ENCODE measurements at places on chromosomes 7 and 10.
A peak's percentile ranks its signal among the peaks of the same experiment; 100 is the strongest.

GRCh38 chr7:31875424-31875823 is 188.4 kb downstream of the PPP1R17 start:
- no peak for DNase-seq

DNA sequence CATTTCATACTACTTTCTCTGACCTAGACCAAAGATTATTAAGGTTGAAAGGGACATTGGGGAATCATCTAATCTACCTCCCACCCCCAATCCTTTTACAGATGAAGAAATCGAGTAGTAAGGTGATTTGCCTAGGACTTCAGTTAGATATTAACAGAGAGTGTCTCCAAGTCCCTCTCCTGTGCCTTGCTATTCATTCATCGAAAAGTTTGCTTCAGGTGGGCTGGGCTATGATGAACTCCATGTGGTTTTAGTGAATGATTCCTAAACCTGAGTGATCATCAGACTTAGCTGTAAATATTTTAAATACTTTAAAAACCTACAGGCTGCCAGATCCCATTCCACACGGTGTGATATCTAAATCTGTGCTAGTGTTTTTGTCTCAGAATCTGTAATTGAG is 259.4 kb upstream of the SORCS1 start:
- no peak for DNase-seq

DNA sequence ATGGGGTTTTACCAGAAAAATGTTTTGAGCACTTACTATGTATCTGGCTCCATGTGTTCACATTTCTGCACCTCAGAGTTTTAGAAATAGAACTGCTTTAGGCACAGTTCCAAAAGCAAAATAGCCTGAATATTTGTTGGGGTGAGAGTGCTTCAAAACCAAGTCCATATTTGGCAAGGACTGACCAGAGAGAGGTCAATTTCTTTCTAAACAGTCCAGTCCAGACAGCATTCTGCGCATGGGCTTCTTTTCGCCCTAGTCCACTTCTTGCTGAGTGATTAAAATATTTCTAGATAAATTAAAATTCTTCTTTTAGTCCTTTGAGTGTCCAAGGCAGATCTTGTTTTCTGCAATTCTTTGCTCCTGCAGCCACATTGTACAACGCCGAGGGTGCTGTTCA is 427.0 kb downstream of the PHTF2 start:
- no peak for DNase-seq

DNA sequence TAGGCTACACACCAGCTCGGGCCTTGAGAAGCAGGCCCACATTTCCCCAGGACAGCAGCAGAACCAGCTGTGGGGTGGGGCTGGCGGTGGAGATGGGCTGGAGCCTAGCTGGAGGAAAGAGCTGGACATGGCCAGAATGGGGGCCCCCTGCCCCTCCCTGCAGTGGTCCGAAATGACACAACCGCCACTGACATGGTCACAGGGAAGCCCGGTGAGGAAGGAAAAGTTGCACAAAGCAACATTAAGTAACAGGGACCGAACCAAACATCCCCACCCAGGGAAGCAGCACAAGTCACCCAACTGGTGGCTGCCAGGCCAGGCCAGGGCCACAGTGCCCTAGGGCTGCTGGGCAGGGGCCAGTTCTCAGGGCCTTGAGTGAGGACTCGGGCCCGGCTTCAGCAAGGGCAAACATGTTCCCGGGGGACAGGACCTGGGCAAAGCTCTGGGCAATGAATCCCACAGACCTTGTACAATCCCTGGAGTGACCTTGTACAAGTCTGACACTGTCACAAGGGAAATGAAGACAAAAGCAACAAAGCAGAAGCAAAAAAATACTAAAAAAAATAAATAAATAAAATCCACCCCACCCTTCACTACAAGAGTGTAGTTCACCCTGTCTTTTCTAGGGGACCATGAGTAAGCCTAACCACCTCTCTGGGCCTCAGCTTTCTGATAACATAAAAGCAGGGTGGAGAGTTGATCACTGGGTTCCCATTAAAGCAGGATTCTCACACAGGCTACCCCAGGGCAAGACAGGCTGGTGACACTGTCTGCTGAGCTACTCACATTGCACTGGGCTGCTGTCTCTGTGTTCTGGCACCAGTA is 33.0 kb downstream of the PSAP start:
- no peak for DNase-seq

DNA sequence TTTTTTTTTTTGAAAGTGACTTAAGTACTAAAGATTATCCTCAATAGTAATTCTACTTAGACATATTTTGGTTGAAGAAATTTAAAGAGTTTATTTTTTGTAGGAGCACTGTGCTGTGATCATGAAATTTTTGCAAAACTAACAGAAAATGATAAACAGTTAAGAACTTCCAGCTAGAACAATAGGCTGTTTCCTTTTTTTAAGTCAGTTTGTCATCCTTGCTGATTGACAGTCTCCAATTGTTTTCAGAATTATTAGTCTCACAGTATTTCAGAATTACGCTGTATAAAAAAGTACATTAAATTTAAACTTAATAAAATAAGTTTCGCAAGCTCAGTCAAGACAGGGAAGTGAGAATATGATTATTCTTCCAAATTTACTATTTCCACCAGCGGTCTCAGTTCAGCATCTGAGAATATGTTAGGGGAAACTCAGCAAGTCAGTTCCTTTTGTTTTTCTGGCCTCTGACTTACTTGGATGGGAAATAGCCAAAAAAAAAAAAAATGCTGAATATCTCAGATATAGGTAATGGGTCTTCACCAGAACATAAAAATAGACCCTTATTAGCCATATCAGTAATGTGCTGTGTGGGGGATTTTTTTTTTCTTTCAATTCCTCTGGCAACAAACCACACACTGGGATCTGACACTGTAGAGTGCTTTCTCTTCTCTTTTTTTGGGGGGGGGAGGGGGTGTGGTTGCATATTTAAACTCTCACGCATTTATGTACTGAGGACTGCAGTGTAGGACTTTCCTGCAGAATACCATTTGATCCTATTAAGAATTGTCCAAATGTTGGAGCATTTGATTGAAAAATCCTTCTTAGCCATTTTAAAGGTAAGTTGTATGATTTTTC is at the start of gene CD36:
Gene CD36 (plus strand): TSS at position 732 of the 855 bp plus-strand sequence. CDS start 8,099 bp downstream, outside the sequence.
- DNase-seq: no peak

- no peak for DNase-seq
Measured at GRCh38 chr7:102019461-102019860, 202.0 kb downstream of the CUX1 start.

GRCh38 chr7:50497068-50497642 is 47.0 kb upstream of the FIGNL1 start:
- no peak for DNase-seq

GRCh38 chr7:19690736-19691135 is 18.1 kb downstream of the POLR1F start:
- DNase-seq: no peak

GRCh38 chr10:19801369-19801768 is 14.9 kb upstream of the PLXDC2 start:
- no peak for DNase-seq

DNA sequence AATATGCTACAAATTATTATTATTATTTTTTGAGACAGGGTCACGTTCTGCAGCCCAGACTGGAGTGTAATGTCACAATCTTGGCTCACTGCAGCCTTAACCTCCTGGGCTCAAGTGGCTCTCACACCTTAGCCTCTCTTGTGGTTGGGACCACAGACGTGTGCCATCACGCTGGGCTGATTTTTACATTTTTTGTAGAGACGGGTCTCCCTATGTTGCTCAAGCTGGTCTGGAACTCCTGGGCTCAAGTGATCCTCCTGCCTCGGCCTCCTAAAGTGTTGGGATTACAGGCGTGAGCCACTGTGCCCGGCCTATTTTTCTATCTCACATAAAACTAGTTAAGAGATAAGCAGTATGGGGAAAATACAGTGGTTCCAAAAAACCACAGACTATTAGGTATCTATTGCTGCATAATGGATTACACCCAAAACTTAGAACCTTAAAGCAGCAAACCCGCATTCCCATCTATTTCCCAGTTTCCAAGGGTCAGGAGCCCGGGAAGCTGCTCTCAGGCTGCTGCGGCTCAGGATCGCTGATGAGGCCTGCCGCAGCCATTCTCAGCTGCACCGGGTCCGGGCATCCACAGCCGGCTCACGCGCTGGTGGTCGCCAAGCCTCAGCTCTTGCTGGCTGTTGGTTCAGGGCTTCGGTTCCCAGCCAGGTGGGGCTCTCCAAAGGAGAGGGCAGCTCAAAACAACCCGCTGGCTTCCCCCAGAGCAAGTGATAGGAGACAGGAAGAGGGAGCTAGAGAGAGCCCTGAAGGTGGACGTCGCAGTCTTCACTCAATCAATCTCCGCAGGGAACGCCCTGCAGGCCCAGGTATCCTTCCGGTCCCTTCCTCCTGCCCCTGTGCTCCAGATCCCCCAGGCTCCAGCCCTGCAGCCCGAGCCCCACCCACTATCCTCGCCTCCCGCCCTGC is 128.2 kb downstream of the UBE2H start:
- peak; percentile 93 for DNase-seq

DNA sequence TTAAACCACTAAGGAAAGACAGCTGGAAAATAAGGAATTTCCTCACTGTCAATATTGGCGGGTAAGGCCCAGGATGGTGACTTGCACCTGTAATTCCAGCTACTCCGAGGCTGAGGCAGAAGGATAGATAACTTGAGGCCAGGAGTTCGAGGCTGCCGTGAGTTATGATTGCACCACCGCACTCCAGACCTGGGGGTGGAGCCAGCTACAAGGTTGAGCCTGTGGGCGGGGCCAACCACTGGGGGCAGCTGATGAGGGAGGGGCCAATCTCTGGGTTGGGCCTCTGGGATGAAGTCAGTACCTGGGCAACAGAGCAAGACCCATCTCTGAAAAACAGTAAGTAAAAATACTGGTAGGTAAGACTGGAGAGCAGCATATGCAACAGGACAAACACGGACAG is 80.1 kb upstream of the ADO start:
- DNase-seq: no peak

GRCh38 chr7:96532428-96532935 is 177.2 kb downstream of the SEM1 start:
- DNase-seq: no peak

- no peak for DNase-seq
Measured at GRCh38 chr10:3961082-3961481, 176.1 kb upstream of the KLF6 start.

GRCh38 chr7:97731736-97732564 is at the start of gene TAC1:
Gene TAC1, plus strand, starts transcription at chr7:97732086. Its CDS starts 527 bp downstream, at chr7:97732613.
- peak; percentile 67 for DNase-seq

- peak; percentile 69 for DNase-seq
Measured at GRCh38 chr10:48456808-48457761, 147.8 kb downstream of the ARHGAP22 start.

GRCh38 chr7:41030673-41031072 is 672.2 kb downstream of the INHBA start:
- DNase-seq: no peak

GRCh38 chr7:144513334-144513733 is 109.8 kb upstream of the NOBOX start:
- no peak for DNase-seq

DNA sequence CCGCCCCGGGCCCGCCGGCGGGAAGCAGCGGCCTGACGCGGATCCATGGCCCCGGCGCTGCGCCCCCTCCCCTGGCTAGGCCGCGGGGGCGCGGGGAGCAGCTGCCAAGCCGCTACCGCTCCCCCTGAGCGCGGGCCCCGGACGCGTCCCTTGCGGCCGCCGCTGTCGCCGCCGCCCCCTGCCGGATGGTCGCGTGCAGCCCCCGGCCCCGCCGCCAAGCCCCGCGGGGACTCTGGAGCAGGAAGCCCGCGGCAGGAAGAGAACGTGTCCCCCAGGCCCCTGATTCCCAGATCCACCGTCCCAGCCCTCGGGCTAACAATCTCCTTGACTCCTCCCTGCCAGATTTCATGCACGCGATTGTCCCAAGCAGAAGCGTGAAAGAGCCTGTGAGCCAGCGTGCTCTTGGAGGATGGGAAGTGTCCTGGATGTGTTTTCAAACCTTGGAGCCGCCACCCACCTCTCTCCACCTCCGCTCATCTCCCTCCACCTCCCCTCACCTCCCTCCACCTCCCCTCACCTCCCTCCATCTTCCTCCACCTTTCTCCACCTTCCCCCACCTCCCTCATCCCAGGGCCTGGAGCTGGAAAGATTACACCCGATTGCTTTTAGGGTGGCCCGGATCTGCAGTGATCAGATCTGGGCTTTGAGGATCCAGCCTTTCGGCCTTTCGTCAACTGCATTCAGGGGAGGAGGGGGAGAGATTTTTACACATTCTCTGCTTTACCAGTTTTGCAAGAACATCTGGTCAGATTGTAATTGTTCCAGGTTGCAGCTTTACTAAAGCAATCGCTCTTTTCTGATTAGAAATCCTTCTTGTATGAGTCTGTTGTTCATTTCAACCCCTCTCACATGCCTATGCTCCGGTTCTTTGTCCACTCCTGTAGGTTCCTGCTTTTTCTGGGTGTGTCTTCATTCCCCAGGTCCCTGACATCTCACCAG is 570 bp upstream of the PRTFDC1 start:
- DNase-seq: no peak

DNA sequence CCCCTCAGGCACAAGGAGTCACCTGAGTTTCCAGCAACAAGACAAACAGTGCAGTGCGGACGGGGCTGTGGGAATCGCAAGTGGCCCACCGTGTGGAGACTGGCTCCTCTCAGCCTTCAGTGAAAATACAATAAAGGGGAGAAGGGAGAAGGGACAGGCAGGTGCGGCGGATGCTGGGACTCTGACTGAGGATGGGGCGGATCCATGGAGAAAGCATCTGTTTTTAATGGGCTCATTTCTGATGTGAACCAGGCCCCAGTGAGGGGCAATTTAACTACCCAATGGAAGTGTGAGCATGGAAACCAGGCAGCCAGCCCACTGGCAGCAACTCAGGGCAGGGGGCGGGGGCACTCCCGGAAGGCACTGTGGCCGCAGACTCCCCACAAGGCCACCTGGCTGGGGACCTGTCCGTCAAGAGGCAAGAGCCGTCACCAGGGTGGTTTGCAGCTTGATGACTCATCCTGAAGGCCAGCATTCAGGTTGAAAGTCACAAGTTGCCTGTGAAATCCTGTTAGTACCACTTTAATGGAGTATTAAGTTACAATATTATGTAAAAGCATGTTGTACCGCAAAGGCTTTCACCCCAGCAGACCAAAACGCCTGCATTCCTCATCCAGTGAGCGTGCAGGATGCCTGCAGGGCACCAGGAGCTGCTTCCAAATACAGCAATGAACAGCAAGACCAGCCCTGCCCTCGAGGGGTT is 476.4 kb downstream of the PTPRN2 start:
- peak; percentile 88 for DNase-seq

- DNase-seq: no peak
Measured at GRCh38 chr7:135257790-135258189, 24.2 kb downstream of the STRA8 start.

- DNase-seq: no peak
Measured at GRCh38 chr7:4286351-4286750, 395.7 kb upstream of the FOXK1 start.

DNA sequence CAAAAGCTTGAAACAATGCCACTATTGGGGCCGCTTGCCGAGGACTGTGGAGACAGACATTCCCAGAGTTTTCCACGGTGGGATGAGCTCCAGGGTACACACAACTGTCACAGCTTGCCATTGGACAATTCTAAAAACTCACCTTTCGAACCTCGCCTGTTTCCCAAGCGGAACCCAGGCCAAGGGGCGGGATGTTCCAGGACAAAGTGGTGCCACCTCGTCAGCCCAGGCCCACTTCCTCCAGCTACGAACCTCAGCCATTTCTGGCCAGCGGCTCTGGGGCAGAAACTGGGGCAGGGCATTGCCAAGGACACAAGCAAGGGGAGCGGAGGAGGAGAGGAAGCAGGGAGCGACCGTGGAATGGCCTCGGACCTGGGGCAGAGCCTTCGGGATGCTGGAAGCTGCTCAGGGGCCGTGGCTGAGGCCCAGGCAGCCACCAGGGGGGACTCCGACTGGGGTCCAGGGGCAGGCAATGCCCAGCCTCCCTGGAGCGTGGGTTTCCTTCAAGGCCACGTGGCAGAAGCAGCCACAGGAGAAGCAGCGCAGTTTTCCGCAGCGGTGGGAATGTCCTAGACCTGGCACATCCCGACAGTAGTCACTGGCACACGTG is 44.7 kb upstream of the INSIG1 start:
- no peak for DNase-seq

Data from H7 (cell line).